ENCODE measurements at places on chromosomes 7 and 10.

GRCh38 chr7:42722198-42722597, 189.7 kb downstream of the C7orf25 start:
- DNase-seq = no peak

- DNase-seq = no peak
These were observed 10.3 kb upstream of the RARRES2 start for GRCh38 chr7:150351587-150352194.

DNA sequence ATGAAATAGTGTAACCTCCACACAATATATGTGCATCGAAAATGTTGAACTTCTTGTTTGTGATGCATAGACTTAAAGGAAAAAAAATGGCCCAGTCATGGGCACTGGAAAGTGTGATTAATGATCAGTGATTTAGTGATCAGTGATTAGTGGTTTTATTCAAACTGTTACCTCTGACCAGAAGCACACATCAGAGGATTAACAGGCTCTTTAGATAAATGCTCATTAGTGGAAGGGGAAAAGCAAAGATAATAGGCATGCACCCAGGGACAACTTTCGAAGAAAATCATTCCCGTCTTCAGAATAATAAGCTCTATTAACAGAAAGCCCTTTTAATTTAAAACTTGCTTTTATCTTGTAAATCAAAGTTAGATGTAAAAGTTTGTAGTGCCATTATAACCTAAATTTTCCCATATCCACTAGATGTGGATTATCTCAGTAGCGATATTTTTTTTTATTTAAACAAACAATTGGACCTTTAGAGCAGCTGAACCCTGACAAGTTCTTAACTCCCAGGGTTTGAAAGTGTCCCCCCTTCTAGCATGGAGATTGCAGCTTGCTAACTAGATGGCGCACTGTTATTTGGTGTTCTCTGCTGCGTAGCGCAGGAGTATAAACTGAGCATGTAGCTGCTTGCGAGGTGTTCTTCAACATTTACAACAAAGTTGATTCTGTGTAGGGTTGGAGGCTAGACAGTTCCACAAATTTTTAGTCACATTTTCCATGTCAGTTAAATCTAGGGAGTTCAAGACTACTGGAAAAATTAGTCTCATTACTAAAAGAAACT, at the start of gene CREB5:
Gene CREB5 (plus strand): TSS at position 643 of the 787 bp plus-strand sequence. CDS start 397 bp downstream, outside the sequence.
- DNase-seq = no peak

GRCh38 chr7:18354108-18355085, 141.2 kb upstream of the HDAC9 start:
- DNase-seq = no peak

DNA sequence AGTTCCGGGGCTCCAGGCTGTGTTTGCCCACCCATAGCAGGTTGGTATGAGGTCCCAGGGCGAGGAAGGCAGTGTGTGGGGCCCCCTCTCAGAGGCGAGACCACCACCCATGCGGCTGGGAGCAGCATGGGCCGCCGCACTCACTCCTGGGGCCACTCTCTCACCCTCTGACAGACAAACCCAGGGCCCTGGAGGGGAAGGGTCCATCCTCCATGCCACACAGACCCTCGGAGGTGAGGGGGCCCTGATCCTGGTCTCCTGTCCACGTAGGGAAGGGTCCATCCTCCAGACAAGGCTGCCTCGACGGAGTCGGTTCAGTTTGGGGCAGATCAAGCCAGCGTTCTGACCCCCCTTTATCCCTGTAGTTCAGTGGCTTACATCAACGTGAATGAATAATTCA, 230.8 kb downstream of the ELFN1 start:
- no peak for DNase-seq

GRCh38 chr7:91288208-91288824, 24.1 kb downstream of the FZD1 start:
- no peak for DNase-seq

- DNase-seq = no peak
These were observed 15.9 kb upstream of the CDH23 start for GRCh38 chr10:71380841-71381240.

DNA sequence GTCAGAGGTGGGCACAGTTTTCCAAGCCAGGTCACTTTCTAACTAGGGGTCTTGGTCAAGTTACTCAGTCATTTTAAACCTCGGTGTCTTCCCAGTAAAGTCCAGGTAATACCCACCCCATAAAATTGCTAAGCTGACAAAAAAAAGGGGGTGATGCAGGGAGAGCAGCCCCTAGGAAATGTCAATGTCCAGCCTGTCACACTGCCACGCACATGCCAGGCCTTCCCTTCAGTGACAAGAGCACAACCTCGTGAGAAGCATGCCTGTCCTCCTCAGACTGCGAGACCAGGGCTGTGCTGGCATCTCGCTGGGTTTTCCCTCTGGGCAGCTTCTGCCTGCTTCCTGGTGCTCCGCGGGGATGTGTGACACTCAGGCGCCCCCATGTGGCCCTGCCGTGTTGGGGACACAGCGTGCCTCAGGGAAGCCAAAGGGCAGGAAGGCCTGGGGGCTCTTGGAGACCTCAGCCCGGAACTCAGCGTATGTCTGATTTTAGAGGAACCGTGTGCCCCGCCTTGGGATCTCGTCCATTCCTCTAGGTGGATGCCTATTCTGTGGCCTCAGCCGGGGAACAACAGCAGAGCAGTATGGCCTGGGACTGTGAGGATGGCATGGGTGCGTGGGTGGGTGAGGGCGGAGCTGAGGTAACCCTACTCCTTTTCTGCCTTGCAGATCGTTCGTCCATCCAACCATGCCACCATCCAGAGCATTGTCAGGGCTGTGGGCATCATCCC, 10.2 kb upstream of the GDF2 start:
- peak; percentile 75 for DNase-seq

DNA sequence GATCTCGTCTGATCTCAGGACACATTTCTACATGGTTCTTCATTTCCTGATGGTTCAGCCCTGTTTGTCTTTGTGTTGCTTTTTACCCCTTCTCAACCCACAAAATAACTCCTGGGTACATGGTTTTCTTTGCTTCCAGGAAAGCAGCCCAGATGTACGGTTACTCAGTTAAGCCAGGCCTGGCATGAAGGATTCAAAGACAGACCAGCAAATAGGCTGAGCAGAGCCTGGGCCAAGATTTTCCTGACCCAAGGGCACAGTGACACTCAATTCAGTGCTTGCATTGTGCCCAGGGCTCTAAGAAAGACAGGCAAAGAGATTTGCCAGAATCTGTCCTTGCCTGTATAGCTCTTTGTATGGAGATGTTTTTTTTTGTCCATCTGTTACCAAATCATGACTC, 340.8 kb upstream of the KIAA1217 start:
- DNase-seq = no peak

GRCh38 chr10:56035489-56035888, 325.6 kb downstream of the ZWINT start:
- DNase-seq = no peak

DNA sequence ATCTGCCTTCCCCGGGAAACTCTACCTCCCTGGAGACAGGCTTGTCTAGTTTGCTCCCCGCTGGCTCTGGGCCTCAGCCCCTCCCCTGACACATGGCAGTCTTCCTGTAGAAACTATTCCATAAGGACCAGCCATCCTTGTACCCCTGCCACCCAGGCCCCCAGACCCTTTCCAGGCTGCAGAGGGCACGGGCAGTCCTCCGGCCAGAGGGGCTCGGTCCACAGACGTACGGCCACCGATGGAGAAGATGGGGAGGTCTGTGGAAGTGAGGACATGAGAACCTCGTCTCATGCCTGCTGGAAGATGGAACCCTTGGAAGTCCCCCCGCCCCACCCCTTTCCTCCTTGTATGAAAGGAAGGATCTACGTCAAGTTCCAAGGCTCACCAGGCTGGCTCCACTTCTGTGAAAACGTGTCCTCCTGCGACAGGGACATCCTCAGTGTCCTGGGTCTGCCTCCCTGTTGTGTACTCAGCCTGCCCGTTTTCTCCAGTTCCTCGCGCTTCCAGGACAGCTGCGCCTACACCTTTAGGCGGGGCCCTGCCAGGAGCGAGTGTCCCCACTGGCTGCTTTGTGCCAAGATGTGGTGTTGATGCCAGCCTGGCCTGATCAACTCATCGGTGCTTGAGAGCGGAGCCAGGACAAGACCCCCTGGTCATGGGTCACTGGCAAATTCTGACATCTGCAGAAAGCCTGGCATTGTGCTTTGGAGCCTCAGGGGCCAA, 414.9 kb downstream of the GLRX3 start:
- DNase-seq = no peak

- no peak for DNase-seq
These were observed 10.9 kb downstream of the MACROH2A2 start for GRCh38 chr10:70063418-70064098.

DNA sequence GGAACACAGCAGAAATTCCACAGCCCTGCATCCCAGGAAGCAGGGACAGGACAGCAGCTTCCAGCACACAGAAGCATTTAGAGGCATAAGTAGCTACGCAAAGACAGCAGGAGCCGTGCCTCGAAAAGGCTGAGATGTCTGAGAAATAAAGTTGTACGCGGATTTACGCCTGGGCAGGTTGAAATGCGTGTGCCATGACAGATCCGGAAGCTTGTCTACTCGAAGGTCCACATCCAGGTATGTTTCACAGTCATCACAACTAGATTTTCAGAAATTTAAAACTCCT, 26.1 kb downstream of the DIP2C start:
- DNase-seq = no peak

GRCh38 chr10:71475243-71475871, 78.6 kb downstream of the CDH23 start:
- DNase-seq = no peak

DNA sequence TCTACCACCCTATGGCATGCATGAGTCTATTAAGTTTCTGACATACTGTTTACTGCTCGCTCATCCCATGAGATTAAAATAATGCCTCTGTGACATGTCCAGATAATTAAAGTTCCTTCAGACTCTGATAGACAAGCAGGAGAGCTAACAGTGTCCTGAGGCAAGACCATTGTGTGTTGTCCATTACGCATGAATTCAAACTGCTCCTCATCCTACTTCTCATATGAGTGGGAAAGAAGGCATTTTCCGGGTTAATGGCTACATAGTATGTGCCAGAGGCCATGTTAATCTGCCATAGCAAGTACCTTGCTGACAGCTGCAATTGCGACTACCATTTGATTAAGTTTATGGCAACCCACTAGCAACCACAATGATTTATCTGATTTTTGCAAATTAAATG, 113.3 kb downstream of the GNAI1 start:
- DNase-seq = no peak

DNA sequence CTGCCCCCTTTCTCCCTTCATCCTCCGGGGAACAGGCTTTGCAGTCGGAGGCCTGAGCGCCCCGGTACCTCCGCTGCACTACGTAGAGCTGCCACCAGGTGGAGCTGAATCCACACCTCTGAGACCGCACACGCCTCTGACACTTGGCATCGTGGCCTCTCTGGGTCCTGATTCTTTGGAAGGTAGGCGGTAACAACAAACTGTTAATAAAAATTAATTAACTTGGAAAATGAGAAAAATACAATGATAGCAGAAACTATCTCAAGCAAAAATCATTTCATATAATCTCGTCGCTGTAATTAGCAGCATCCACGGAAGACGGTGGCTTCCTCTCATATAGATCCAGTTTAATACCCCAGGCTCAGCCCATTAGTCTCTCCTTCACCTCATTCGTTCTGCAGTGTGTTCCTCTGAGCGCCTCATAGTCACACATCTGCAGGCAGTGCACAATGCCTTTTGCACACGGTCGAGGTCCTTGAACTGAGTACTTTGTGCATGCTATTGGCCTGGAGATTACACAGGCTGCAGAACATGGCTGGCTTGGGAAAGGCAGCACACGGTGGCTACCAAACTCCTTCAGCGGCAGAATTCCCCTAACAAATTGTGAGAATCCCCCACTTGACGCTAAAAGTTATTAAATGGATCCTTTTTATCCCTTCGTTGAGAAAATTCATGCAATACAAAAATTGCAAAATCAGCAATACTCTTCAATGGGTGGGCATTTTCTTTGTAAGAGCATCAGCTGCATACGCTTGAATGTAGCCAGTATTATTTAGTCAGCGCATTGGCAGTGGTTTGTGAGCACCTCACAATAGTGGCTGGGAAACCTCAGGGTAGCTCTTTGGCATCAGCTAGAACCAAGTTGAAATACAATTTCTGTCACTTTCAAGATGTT, 18.7 kb downstream of the OR9A2 start:
- DNase-seq = peak; percentile 84

- DNase-seq = no peak
These were observed 1.1 kb upstream of the AKR1C3 start for GRCh38 chr10:5092848-5093790.

- DNase-seq = no peak
These were observed 53.6 kb downstream of the TMEM130 start for GRCh38 chr7:98816241-98816640.

- DNase-seq = no peak
These were observed 114.0 kb downstream of the BBS9 start for GRCh38 chr7:33243319-33243881.

- no peak for DNase-seq
These were observed 38.1 kb upstream of the SEMA3A start for GRCh38 chr7:84232646-84233045.
